ENCODE measurements at places on chromosomes 11 and 22.

- DNase-seq: no peak
Observed at GRCh38 chr11:3382613-3383285, 3.8 kb upstream of the ZNF195 start.

DNA sequence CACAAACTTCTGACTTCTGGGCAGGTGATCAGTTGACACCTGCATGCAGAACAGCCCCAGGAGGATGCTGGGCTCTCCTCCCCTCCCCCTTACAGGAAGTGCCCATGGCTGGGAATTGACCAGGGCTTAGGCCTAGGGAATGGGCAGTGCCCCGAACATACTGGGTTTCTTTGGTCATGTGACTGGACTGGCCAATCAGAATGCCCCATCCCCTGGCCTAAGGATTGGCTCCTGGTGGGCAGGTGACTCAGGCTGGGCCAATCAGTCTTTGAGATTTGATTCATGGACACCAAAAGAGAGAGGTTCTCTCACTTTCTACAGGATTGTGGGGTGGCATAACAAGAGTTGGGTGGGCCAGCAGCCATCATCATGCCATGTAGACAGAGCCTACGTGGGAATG, 37.1 kb downstream of the MCM5 start:
- peak; percentile 16 for DNase-seq

GRCh38 chr22:47397673-47398072, 635.2 kb downstream of the TBC1D22A start:
- DNase-seq: no peak

GRCh38 chr11:71992136-71992730, 6.5 kb upstream of the IL18BP start:
- DNase-seq: no peak

DNA sequence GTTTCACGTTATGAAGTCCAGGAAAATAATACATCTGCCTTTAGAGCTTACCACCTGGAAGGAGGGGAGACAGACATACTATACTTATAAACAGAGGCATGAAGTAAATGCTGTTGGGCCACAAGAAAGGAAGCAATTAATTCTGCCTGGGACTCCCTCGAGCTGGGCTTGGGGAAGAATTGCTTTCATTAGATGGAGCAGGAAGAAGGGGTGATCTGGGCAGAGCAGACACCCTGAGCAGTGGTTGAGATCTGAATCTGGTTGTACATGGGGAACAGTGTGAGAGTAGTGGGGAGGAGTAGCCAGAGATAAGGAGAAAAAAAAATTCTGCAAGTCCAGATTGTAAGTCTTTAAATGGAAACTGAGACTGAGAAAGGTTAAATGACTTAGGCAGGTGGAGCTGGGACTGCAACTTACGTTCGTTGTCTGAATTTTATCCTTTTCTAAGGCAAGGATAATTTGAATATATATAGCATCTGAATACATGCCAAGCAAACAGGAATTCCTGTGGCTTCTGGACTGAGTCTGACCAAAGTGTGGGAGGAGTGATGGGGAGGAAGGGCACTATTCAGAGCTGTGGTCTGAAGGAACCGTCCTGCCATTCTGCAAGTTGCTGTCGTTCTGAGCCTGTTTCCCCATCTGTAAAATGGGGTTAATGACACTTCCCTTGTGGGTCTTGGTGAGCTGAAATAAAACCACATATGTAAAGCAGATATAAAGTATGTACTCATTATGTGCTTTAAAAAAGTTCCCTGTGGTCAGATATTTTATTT, 7.9 kb downstream of the NCAM1 start:
- DNase-seq: peak; percentile 43

DNA sequence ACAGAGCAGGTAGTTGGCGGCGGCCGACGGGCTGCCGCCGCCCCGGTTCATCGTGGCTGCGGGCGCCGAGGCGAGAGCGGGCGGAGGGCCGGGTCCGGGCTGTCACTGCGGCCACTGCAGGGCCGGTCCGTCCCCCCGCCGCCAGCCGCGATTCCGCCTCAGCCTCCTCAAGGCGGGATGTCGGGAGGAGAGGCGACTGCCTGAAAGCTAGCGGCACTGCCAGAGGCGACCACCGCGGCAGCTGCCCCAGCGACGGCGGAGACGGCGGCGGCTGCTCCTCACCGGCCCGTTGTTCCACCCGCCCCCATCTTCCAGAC, 234 bp downstream of the SESN3 start:
- no peak for DNase-seq

DNA sequence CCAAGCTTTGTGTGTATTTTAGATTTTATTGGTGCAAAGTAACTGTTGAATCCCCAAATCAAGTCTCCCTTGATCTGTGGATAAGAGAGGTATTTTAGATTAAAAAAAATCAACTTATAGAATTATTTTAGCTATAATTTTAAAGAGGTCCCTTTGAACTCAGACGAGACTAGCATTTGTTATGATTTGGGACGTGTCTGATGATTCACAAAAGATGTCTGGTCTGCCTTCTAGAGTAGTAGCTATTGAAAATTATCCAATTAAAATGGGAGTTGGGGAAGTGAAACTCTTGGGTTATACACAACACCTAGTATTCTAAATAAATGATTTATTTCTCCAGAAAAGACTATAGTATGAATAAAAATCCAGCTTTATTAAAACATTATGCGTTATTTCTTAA, 227.9 kb upstream of the GRIA4 start:
- DNase-seq: no peak

DNA sequence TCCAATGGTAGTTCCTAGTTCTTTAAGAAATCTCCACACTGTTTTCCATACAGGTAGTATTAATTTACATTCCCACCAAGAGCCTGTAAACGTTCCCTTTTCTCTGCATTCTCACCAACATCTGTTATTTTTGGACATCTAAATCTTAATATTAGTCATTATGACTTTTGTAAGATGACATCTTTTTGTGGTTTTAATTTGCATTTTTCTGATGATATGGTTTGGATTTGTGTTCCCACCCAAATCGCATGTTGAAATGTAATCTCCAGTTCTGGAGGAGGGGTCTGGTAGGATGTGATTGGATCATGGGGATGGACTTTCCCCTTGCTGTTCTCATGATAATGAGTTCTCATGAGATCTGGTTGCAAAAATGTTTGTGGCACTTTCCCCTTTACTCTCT, 89.0 kb downstream of the MUC15 start:
- peak; percentile 34 for DNase-seq

DNA sequence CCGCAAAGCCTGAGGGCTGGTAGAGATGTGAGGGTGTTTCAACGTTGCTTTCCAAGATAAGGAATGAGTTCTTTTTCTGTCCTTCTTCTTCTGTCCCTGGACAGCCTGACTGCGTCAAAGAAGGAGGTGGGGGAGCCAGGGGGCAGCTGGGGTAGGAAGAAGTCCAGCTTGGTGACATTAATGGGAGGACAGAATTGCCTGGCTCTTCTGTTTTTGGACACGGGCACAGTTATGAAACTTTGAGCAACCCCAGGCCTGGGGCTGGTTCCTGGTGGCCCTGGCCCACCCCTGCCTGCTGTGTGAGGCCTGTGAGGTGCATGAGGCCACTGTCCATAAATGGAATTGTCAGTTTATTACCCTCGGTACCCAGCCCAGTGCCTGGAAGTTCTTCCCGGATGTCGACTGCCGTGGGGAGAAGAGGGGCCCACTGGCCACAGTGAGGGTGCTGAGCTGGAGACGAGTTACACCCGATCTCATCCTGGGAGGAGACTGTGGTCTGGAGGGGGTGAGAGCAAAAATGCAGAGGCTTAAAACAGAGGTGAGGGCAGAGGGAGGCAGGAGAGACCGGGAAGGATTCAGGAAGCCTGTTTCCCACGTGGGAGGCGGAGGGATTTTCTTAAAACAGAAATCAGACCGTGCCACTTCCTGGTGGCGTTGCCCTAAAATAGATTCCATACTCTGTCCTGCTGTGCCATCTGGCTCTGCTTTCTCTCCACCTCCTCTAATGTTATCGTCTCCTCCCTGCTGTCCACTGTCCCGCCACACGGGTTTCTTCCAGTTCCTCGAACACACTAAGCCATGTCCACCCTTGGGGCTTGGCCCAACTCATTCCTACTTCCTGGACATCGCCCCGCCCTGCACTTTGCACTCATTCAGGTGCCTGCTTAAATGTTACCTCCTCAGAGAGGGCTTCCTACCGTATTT, 59.7 kb upstream of the RASD2 start:
- peak; percentile 24 for DNase-seq
